ENCODE measurements at places on chromosomes 5 and 9.

- no peak for DNase-seq
These were observed 429.2 kb upstream of the SGCD start for GRCh38 chr5:155897761-155898160.

DNA sequence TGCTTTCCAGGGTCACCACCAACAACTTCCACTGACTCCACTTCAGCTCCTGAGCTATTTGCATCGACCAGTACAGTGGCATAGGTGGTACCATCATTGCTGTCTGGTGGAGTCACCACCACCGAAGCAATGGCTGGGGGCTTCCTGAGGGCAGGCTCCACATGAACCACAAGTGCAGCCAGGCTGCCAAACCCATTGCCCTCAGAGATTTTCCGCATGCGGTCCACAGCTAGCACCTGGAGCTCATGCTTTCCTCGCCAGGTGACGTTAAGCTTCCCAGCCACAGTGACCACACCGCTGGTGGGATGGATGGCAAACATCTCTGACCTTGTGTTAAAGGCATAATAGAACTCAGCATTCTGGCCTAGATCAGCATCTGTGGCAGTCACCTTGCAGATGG is 23.1 kb downstream of the FAT2 start:
- no peak for DNase-seq

DNA sequence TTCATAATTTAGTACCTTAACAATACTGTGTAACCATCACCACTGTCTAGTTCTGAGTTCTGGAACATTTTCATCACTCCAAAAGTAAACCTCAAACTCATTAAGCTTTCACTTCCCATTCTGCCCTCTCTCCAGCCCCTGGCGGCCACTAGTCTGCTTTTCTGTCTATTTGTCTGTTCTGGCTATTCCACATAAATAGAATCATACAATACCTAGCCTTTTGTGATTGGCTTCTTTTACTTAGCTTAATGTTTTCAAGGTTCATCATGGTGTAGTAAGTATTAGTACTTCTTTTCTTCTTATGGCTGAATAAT is 138.7 kb downstream of the RAPGEF6 start:
- no peak for DNase-seq

DNA sequence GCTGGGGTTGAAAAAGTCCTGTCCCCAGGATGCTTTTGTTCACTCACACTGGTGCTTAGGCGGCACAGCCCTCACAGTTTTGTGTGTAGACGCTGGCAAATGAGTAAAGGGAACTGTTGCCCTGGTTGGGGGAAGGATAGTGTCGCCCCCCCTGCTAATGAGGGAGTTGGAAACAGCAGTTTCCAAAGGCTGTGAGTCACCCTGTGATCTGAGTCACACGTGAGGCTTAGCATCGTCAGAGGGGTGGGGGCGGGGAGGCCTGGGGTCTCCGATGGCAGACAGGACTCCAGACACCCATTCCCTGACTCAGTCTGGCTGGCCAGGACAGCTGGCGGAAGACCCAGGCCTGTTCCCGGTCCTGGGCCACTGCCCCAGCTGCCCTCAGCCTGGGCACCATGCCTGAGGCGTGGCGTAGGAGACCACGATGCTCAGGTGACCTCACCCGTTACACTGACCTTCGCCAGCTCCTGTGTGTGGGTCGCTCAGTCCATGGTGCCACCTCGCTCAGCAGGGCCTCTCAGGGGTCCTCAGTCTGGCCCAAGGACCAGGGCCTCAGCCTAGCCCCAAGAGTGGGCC is 2.9 kb downstream of the DNAJB5 start:
- no peak for DNase-seq

GRCh38 chr5:25453500-25453899 is 808.7 kb upstream of the CDH10 start:
- DNase-seq: no peak

DNA sequence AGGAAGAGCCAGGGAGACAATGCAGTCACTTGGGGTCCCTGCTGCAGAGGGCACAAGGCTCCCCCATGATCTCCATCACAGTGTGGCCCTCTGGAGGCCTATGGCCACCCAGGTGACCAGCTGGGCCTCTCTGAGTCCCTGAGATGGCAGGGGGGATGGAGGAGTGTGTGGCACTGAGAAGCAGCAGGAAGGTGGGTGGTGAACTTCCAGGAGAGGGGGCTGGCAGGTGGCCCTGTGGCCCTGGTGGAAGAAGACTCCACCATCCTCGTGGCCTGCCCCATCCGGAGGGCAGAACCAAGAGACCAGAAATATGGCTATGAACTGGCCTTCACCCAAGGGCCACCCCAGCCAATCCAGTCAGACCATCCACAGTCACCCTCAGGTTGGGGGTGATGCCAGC is 31.7 kb upstream of the AFAP1L1 start:
- no peak for DNase-seq

GRCh38 chr5:57221049-57221568 is 47.2 kb downstream of the GPBP1 start:
- DNase-seq: peak; percentile 34

GRCh38 chr9:111997831-111998230 is 101.2 kb downstream of the UGCG start:
- DNase-seq: no peak

DNA sequence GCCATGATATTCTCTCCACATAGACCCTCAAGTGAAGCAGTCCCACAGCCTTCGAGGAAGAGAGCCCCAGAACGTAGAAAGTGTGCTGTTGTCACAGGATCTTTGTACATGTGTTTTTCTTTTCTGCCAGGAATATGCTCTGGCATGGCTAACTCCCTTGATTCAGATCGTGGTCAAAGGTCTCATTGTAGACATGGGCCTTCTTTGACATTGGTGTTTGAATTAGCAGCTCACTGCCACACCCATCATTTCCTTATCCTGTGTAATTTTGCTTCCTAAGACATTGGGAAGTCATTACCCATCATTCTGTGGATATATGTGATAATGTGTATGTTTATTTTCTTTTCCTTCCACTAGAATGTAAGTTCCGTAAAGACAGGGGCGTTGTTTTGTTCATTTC is 25.5 kb downstream of the MTRR start:
- no peak for DNase-seq

- DNase-seq: peak; percentile 80
These were observed at the start of gene LURAP1L for GRCh38 chr9:12774861-12775678. LURAP1L (plus strand) TSS chr9:12775020; CDS start chr9:12775716, 696 bp downstream.

DNA sequence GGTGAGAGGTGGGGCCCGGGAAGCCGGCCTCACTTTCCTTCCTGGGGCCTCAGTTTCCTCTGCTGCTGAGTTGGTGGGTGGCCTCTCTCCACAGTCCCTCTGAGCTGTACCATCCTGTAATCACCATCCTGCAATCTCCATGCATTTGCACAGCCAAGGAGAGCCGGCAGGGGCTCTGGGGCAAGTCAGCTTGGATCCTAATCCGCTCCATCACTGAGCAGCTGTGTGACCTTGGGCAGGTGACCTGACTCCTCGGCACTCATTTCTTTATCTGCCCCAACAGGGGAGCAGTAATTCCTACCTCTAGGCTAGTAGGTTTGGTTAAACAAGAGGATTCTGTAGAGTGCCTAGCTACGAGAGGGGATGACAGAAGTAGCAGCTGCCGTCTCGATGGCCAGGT is 88.2 kb upstream of the ZNF618 start:
- DNase-seq: no peak

DNA sequence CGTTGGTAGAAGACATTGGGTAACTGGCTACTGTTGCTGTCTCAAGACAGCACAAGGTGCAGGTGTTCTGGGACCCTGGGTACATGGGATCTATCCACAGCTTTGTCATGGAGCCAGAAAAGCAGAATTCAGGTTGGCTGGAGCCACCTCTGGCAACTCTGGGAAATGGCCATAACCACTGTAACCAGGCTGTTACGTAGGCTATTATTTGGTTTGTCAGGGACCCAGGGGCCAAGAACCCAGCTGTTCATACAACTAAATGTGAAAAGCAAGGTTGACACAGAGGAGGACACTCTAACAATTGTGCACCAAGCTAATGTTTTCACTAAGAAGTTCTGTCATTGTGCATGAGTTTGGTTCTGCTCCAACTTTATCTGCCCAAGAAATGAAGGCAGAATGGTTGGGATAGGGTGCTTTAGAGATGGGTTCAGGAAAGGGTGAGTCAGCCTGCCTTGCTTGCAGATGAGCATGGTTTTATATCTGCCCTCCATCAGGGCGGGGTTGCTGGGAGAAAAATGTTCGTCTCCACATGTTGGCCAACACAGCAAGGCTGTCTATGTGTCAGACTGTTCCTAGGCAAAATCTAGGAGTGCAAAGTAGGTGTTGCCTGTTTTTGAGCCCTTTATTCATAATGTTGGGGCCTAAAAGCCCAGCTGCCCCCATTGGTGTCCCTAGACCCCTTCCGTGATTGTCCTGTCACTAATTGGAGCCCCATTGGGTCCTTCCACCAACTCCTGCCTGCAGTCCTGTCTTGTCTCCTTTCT is 131.3 kb upstream of the DAP start:
- DNase-seq: no peak

GRCh38 chr5:543351-543750 is 19.1 kb upstream of the SLC9A3 start:
- no peak for DNase-seq

- no peak for DNase-seq
These were observed 7.5 kb upstream of the DOLPP1 start for GRCh38 chr9:129073404-129073803.

- DNase-seq: no peak
These were observed 8.5 kb downstream of the ARSK start for GRCh38 chr5:95563367-95563766.

GRCh38 chr9:114350636-114351401 is 21.1 kb downstream of the ORM2 start:
- no peak for DNase-seq

GRCh38 chr9:93343663-93344062 is 107.8 kb upstream of the FAM120A start:
- no peak for DNase-seq

GRCh38 chr5:129459450-129459776 is 685 bp upstream of the ADAMTS19 start:
- no peak for DNase-seq

DNA sequence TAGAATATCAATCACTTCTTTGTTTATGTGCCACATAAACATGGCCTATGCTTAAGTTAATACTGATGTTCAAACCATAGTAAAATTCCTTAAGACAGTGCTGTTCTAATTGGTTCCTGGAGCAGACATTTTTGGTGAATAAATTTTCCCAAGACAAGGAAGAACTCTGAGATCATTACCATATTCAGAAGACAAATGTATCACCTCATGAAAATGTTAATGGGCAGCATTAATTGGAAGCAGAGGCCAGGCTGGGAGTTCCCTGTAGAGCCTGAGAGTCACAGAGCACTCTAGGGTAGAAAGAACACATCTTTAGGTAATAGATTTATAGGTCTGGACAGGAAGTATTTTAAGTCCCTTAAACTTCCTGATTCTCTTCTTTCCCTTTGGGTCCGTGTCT is 240.2 kb downstream of the MAN2A1 start:
- no peak for DNase-seq

GRCh38 chr9:133285252-133285775 is 10.3 kb upstream of the ABO start:
- no peak for DNase-seq

DNA sequence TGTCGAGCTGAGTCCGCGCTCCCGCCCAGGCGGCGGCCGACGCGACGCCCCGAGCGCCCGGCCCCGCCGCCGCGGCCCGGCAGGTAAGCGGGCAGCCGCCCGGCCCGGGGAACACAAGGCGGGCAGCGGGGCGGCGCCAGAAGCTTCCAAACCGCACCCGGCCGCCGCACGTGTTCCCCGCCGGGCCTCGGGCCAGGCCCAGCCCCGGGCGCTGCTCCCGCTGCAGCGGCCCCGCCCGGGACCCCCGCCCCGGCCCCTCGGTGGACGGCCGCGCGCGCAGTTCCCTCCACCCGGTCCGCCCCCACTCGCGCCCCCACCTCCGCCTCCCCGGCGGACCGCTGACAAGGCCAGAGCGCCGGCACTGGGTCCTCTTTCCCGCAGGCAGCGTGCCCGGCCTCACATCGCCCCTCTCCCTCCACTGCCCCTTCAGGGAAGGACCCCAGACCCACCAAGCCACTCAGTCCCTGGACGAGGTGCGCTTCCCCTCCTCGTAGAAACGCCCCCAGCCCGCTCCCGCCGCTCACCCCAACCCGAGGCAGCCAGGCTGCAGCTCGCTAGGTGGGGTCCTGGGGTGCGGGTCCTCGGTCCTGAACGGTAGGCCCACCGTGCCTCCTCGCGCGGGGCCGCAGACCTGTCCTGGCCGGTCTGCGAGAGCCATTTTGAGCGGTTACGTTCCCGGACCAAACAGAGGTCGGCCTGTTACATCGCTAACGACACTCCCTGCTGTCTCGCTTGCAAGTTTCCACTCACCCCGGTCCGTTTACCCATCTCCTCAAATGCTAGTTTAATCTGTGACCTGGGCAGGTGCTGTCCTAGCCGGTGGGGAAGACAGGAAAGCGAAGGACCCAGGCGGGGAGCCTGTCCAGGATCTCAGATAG is 475 bp downstream of the WDR5 start:
- peak; percentile 29 for DNase-seq

DNA sequence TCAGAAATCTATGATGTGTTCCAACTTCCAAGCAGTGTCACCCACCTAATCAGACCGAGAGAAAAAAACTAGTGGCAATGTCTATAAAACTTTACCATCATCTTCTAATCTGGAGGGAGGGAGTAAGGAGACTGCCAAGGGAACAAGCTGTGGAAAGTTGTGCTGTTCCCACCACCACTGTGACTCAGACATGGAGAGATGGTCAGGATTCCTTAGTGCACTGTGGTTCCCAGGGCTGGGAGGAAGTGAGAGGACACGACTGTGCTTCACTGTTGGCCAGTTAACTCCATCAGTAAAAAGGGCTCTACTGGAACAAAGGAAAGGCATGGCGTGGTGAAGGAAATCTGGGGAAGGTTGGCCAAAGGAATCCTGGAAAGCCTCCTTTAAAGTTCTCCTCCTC is 18.8 kb downstream of the TICAM2 start:
- no peak for DNase-seq

- no peak for DNase-seq
These were observed 96.0 kb downstream of the LIX1 start for GRCh38 chr5:97046270-97046982.

DNA sequence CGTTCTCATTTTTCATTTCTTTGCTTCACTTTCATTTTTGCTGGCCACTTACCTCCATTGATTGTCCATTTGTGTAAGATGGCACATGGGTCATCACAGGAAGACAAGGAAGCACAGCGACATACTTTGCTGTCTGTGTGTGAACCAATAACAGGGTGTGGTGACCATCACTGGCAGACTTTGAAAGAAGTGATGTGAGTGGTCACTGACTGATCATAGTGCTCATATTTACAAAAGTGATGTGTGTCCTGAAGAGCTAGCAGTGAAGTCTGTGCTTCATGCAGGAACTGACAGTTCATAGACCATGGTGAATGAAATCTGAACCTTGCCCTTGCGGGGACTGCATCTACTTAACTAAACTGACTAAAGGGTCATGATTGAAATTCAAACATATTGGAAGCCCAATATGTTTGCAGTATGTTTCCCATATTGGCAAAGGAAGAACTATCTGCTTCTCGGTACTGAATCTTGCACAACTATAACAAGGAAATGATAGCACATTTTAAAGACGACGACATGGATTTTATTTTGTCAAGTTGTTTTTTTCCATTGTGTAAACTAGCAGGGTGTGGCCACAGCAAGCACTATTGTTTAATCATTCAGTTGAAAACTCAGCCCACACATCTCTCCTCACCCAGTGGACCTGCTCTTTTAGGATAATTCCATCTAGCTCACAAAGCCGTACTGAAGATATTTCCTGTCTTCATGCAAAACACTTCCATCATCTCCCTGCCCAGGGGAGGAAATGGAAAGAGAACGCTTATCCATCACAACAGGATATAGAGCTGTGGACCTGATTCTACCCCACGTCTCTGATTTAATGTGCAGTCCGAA is 232.0 kb upstream of the ANKRD55 start:
- DNase-seq: no peak
